ENCODE measurements at places on chromosomes 3 and 15.

DNA sequence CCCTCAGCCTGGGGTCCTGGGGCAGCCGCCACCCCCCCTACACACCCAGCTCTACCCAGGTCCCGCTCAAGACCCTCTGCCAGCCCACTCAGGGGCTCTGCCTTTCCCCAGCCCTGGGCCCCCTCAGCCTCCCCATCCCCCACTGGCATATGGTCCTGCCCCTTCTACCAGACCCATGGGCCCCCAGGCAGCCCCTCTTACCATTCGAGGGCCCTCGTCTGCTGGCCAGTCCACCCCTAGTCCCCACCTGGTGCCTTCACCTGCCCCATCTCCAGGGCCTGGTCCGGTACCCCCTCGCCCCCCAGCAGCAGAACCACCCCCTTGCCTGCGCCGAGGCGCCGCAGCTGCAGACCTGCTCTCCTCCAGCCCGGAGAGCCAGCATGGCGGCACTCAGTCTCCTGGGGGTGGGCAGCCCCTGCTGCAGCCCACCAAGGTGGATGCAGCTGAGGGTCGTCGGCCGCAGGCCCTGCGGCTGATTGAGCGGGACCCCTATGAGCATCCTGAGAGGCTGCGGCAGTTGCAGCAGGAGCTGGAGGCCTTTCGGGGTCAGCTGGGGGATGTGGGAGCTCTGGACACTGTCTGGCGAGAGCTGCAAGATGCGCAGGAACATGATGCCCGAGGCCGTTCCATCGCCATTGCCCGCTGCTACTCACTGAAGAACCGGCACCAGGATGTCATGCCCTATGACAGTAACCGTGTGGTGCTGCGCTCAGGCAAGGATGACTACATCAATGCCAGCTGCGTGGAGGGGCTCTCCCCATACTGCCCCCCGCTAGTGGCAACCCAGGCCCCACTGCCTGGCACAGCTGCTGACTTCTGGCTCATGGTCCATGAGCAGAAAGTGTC, 30.2 kb downstream of the PTPN23 start:
- DNase-seq: no peak

GRCh38 chr15:88383354-88383753, 83.8 kb downstream of the MRPL46 start:
- no peak for DNase-seq

DNA sequence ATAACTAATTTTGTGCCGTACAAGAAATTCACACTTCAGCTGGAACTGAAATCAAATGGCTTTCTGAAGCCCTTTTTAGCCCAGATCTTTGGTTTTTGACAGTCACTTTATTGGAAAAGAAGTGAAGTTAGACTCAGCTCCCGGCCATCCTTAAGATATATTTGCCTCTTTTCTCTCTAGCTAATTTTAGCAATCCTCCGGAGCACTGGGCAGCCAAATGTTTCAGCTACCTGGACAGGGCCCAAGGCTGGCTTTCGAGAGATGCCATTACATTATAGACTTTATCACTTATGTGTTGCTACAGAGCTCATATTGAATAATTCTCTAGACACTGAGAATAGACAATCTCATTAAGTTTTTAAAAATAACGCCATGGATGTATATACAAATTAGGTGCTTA, 28.5 kb upstream of the RPL39L start:
- no peak for DNase-seq

- DNase-seq: peak; percentile 83
These were observed 38.8 kb downstream of the BHLHE40 start for GRCh38 chr3:5017925-5018531.

GRCh38 chr15:81215531-81215930, 18.9 kb downstream of the IL16 start:
- DNase-seq: no peak

- no peak for DNase-seq
These were observed 128.6 kb downstream of the ABI3BP start for GRCh38 chr3:100864471-100865250.

DNA sequence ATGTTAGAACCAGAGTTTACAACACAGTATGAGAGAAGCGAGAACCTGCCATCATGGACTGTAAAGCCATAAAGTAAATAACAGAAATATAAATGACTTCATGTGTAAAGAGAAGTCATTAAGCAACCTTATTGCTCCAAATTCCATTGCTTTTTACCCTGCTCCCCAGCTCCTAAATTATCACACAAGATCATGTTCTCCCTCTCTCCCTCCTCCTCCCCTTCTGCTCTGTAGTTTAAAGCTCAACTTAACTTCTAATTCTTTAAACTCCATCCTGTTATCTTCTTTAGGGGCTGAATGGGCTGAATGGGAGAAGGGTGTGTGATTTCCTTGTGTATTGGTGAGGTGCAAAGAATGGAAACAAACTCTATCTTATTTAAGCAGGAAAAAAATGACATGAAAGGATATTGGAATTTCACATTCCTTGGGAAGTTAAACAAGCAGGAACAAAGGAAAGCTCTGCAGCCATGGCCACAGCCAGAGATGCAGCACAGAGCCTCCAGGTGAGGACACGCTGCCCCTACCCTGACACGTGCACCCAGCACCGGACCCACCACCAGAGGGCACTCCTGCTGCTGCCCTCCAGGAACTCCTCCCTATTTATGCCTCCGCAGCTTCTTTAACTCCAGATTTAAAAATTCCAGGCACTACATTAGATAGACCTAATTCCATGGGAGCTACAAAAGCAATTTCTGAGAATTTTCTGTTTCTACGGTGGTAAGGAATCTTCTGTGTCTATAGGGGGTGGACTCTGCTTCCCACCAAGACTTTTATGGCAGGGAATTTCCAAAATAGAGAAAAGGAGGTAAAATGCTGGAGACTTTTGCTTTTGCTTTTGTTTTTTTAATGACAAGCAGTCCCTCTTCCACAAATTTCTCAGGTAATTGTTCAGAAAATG, 76.9 kb upstream of the ABI3BP start:
- peak; percentile 18 for DNase-seq

- DNase-seq: no peak
These were observed 12.7 kb downstream of the HMCES start for GRCh38 chr3:129291236-129291886.

GRCh38 chr3:127065561-127066290, 82.8 kb downstream of the PLXNA1 start:
- DNase-seq: no peak

GRCh38 chr3:43155464-43156121, 49.7 kb upstream of the POMGNT2 start:
- peak; percentile 52 for DNase-seq

- DNase-seq: peak; percentile 37
These were observed 288.3 kb upstream of the C2CD4B start for GRCh38 chr15:62453375-62453774.

GRCh38 chr3:15071699-15072098, 6.6 kb upstream of the MRPS25 start:
- DNase-seq: no peak

GRCh38 chr15:31396881-31397560, 70.4 kb downstream of the KLF13 start:
- peak; percentile 81 for DNase-seq

- no peak for DNase-seq
These were observed 260.9 kb upstream of the CFAP20DC start for GRCh38 chr3:59310736-59311135.

- DNase-seq: no peak
These were observed 155.6 kb downstream of the SEMA6D start for GRCh38 chr15:47872869-47873432.

DNA sequence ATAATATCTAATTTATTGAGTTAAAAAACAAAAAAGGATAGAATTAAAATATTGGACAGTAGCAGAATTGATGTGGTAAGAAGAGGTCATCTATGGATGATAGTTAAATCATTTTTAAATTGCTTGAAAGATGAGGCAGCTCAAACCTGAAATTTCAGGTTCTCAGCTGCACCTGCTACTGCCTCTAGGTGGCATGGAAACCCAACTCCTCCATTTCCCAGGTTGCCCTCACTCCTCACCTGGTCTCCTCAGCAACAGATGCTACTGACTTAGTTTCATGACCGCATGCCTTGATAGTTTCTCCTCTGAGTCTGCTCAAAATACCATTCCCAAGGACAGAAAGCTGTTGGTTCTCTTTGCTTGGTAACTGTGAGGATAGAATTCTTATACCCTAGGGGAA, 148.1 kb downstream of the ABHD5 start:
- DNase-seq: peak; percentile 17

DNA sequence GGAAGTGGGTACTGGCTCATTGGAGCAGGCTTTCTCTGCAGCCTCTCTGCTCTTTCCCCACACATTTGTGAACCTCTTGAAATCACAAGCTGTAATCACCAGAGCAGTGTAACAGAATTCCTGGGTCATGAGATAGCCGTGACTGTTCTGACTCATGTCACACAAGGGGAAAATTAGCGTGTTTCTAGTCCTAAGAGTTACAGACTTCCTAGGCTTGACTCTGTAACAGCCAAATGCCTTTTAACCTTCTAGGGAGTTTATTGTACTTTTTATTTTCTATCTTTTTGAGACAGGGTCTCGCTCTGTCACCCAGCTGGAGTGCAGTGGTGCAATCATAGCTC, 54.7 kb upstream of the TRAK1 start:
- peak; percentile 86 for DNase-seq

DNA sequence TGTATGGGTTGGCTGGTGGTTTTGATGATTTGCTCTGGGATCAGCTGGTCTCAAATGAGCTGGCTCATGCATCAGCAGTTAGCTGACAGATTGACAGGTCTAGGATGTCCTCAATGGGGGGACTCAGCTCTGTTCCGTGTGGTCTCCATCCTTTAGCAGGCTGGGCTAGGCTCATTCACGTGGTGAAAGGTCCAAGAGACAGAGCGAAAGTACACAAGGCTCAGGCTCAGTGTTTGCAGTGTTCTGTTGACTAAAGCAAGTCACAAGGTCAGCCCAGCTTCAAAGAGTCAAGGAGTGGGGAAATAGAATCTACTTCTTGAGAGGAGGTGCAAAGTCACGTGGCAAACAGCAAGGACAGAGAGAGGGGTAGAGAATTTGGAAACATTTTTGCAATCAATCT, 126.5 kb upstream of the CMC1 start:
- no peak for DNase-seq

DNA sequence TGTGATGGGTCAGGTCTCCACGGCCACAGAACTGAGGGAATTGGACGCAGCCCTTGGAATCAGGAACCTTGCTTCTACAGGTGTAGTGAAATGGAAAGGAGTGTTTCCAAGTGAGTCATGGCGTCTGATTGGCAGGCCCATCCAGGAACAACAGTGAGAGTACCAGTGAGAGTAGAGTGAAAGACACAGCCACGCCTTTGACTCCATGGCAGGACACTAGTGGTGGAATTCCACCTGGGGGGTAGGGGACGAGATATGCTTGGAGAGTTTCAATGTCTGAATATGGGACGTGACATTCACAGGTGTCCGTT, 3.0 kb upstream of the SLC28A1 start:
- DNase-seq: no peak

DNA sequence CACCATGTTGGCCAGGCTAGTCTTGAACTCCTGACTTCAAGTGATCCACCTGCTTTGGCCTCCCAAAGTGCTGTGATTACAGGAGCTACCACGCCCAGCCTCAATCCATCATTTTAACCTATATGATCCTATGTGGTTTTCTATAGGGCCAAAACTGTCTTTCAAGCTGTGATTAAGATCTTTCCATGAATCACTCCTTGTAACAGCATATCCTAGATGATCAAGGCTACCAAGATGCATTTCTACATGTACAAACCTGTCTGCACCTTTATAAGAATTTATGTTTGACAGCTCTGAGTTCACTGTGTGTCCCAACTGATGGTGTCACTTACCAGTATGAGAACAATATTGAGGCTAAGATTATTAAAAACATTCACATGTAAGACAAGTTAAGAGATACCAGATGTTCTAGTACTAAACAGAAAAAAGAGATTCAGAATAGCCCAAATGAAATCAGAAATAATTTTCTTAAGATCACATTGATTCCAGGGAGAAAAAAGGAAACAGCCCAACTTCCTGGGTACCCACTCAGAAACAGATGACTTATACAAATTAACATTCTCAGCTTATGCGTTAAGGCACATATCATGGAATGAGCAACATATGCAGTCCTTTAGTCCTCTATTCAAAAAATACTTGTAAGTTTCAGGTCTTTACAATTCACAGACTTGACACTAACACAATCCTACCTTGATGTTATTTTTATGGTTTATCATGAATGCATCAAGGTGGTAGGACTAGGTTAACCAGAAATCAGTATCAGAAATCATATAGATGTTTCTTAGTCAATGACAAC, 24.8 kb upstream of the PPIB start:
- peak; percentile 92 for DNase-seq

GRCh38 chr15:56468401-56468800, 3.5 kb upstream of the MNS1 start:
- DNase-seq: no peak

GRCh38 chr15:39801641-39802309, 19.1 kb upstream of the FSIP1 start:
- no peak for DNase-seq

DNA sequence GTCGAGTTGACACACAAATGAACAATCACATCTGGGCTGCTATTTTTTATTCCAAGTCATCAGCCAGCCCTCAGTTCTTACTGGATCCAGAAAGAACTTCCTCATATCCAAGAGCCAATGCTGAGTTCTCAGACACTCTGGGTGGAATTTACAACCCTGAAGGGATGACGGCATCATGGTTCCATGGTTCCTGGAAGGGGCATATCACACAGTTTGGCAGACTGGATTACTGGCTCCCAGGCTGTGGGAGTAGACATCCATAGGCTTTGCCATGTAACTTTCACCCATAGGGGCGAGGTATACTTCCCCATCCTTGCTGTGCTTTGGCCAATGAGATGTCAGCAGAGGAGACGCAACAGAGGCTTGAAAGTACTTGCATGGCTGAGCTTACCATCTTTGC, 26.9 kb upstream of the KBTBD12 start:
- DNase-seq: no peak

GRCh38 chr3:197878427-197878826, 71.6 kb upstream of the RPL35A start:
- no peak for DNase-seq

GRCh38 chr3:42855219-42855546, 20.5 kb downstream of the CYP8B1 start:
- DNase-seq: no peak

GRCh38 chr15:48177383-48177765, 721 bp downstream of the MYEF2 start:
- DNase-seq: peak; percentile 49

DNA sequence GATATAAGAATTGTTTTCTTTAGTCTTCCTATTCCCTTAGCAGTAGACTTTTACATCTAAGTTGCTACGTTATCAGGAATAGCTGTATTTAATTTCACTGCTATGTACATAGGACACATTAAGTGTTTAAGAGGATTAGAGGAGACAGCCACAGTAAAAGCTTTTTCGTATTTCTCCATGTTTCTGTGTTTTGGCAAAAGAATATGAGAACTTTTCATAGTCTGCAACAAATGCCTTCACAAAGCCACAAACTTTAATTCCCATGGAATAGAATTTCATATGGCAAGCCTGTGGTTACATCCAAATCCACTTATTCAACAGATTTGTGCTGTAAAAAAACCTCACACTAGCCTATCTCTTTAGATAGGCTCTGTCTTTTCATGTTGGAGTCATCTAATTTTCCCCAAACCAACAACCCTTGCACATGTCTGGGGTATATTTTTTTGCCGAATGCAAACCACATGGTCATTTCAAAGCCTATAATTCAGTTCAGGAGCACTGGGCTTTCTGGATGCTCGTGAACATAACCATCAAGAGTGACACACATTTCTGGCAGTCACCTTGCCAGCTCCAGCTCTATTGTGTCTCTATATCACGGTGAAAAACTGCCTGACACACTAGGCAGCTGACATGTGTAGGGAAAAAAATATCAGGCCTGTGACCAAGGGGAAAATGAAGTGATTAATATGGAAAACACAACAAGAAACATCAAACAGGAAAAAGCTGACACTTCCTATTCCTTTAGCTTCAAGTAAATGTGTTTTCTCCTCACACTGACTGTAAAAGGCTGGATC, 19.2 kb downstream of the PLD1 start:
- DNase-seq: no peak

GRCh38 chr3:184117636-184118035, 17.5 kb upstream of the EIF2B5 start:
- DNase-seq: no peak

Measured in foreskin keratinocyte (primary cell).